Astrocyte of the spinal cord (primary cell): ENCODE measurements at places on chromosomes 2 and 18.
A peak's percentile ranks its signal among the peaks of the same experiment; 100 is the strongest.

DNA sequence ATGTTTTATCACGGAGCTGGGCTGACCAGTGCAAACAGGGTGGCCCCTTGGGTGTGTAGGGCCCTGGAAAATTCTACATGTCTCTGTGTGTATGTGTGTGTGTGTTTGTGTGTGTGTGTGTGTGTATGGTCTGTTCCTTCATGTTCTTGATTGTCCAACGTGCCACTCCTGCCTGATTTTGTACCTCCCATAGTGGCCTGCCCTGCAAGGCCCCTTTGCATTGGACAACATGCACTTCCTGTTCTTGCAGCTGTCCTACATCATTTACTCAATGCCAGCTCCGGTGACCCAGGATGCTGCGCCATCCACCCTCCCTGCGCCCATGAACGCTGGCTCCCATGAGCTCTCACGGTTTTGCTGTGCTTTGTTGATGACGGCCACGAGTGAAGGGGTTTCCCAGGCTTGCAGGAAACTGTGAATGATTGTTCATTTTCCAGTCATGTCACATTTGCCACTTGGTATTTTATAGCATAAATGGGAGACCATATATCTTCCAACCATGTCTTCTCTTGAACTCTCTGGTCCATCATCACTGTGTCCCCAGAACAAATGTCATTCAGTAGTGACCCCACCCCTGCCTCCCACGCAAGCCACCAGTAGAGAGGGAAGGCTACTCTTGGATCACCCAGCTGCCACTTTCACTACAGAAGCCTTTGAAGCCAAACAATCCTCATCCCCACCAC, 69.7 kb upstream of the NCK2 start:
- DNase-seq, result no peak

DNA sequence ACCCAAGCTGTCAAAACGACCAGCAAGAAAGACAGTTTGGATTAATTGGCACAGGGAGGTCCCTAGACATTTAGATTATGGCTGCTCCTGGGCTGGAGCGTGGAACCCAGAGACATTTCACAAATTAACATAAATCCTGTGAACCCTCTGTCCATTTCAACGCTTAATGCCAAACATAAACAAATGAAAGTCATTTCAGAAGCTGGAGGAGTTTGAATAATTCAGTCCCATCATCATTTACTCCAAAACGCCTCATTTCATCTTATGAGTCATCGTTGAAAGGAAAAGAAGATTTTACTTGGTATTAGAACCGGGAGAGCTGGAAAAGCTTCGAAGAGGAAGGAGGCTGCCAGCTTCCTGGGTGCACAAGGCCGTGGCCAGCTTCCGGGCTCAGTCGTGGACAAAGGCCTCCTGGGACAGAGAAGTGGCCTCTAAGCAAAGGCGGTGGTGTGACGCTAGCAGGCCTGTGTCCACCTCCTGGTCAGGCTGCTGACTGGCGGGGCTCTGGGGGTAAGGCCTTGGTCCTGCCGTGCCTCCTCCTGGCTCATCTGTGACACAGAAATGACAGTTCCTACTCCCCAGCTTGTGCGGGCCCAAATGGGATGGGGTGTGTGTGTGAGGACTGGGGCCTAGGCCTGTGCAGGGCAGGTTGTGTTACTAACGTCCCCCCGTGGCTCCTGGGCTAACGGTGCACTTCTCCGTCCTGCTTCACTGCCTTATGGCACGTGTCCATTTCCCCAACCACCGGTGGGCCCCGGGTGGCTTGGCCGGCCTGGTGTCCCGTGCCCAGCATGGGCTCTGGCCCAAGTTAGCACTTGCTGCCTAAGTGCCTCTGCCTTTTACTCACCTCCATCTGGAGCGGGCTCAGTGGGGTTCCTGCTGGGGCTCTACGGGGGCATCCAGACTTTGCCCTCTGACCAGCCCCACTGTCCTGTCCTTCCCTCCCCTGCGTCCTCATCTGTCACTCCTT, 71.6 kb downstream of the RRM2 start:
- DNase-seq, result peak; percentile 32

DNA sequence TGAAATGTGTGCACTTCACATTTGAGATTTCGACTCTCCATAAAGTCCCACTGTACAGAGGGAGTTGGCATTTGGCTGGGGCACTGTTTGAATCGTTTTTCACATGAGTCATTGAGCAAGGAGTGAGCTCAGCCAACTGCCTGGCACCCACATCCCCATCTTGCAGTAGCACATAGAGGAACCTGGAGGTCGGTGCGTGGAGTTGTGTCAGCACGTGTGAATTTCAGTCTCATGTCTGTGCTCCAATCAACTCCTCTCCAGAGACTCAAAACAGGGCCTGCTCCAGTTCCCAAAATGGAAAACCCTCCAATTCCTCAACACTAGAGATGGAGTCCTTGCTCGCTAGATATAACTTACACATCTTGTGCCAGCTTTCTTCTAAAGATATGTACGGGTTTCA, 126.8 kb upstream of the CAPN13 start:
- DNase-seq, result no peak

GRCh38 chr2:110126086-110126773, 10.6 kb upstream of the MALL start:
- DNase-seq, result peak; percentile 15

- no peak for DNase-seq
Measured at GRCh38 chr2:229344955-229345354, 73.9 kb upstream of the PID1 start.

- no peak for DNase-seq
Measured at GRCh38 chr2:109124982-109125592, 3.9 kb upstream of the SH3RF3 start.

DNA sequence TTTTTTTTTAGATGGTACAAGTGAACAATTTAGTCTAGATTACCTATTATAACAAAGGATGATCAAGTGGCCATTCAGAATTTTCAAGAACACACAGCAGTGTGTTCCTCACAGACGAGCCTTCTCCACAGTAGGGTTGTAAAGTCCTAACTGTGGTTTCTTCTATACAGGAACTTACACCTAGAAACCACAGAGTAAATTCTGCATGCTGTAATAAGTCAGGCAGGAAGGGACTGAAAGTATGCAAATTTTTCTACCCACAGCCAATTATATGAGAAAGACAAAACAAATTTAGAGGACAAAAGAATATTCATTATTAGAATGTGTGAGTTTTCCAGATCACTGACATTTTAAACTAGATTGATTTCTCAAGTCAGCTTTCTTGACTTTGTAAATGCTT, 99.5 kb downstream of the RBMS1 start:
- DNase-seq, result no peak

DNA sequence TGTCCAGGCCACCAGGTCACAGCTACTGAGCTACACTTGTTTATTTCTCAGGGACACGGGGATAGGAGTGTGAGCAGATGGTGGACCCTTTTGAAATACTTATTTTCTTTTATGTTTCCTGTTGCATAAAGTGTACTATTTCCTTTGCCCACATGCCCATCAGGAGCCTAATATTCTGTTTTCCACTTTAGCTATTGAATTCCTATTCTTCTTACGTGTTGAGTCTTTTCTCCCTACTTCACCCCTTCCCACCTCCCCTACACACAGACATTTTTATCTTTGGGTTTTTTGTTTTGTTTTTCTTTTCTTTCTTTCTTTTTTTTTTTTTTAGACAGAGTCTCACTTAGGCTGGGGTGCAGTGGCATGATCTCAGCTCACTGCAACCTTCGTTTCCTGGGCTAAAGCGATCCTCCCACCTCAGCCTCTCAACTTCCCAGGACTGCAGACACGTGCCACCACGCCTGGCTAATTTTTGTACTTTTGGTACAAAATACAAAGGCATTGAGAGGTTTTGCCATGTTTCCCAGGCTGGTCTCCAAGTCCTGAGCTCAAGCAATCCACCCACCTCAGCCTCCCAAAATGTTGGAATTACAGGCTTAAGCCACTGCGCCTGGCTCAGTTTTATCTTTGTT, 5.2 kb upstream of the GPR55 start:
- no peak for DNase-seq

DNA sequence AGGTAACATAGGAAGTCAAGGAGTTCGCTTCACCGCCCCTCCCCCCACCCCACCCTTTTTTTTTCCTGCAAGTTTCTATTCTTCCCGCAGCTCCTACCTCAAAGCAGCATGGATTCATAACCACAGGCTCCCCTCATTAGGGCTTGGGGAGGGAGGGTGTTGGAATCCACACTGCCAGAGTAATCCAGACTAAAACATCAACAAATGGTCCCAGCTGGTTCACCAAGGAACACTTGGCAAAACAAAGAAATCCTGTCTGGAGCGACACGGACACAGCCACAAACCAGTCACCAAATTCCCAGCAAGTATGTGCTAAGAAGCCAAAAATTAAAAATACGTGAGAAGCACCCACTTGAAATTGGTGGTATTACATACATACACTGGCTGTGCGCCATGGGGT, 106.9 kb upstream of the PPP1CB start:
- peak; percentile 67 for DNase-seq

- DNase-seq, result no peak
Measured at GRCh38 chr18:36386150-36386920, 88.8 kb downstream of the FHOD3 start.

- DNase-seq, result peak; percentile 3
Measured at GRCh38 chr2:239758279-239758877, 266.8 kb downstream of the NDUFA10 start.

GRCh38 chr2:210271300-210271699, 43.7 kb downstream of the MYL1 start:
- DNase-seq, result no peak

DNA sequence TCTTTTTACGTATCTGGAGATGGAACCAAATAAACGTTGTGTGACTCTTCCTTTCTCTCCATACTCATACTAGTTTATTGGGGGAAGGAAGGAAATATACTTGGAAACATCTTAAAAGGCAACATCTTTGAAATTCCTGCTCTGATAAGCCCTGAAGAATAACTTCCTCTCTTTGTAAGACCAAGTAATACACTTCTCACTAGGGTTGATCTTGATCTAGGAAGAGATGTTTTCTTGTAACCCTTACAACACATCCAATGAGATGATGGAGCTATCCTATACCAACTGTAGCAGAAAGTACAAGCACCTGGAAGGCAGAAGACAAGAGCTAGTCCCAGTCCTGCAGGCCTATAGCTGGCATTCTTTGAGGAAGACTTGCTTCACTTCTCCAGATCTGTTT, 2.0 kb downstream of the ANKRD44 start:
- DNase-seq, result no peak

DNA sequence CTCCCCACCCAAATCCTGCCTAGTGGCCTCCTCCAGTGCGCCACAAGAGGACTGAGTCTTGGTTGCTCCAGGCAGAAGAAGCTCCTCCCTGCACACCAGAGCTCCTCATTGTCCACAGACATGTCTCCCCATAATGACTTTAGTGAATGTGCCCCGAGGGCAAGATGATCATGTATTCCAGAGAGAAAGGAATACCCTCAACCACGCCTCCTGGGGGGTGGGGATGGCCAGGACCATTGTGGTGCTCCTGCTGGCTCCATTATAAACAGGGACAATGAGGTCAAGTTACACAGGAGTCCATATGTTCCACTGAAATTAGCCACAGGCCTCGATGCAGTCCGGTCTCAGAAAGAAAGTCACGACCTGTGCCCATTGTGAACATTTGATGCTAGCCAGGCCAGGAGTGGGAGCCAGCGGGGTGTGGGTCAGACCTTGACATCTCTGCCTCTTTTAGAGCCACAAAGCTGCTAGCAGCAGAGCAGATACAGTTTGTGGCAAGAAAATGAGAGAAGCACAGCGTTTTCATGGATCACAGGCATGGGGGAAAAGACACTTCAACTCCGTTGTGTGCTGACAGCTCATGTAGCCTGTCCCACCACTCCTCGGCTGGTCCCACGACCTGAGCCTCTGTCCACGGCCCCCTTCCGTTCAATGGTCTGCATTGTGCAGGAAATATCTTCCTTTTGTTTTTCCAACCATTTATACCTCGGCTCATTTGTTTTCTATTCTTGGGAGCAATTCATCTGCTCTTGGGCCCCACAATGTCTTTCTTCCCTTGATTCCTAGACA, 70.7 kb upstream of the FZD7 start:
- no peak for DNase-seq

DNA sequence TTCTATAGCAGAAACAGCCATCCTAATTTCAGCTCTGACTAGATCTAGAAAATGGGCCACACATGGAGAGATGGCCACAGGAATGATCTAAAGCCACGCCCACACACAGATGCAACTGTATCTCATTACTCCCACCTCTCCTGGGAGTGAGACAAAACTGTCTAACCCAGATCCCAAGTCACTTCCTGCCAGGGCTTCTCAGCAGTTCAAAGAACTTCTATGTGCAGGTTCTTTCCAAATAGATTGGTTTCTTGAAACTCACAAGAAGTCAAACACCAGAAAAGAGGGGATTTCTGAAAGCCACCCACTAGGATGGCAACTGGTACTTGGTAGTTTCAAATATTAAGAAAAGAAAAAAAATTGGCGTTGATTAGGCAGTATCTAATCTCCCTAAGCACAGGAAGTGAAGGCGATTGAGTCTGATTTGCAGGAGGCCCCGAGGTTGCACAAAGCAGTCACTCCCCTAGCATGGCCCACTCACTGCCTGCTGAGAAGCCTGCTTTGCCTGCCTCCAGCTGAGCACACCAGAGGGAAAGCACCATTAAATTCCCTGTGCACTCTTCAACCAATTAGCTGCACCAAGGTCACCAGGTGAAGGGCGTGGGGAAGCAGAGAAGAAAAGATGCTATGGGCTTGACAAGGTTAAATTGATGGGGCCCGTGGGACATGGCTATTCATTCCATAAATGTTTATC, 51.1 kb downstream of the PAPOLG start:
- peak; percentile 72 for DNase-seq

DNA sequence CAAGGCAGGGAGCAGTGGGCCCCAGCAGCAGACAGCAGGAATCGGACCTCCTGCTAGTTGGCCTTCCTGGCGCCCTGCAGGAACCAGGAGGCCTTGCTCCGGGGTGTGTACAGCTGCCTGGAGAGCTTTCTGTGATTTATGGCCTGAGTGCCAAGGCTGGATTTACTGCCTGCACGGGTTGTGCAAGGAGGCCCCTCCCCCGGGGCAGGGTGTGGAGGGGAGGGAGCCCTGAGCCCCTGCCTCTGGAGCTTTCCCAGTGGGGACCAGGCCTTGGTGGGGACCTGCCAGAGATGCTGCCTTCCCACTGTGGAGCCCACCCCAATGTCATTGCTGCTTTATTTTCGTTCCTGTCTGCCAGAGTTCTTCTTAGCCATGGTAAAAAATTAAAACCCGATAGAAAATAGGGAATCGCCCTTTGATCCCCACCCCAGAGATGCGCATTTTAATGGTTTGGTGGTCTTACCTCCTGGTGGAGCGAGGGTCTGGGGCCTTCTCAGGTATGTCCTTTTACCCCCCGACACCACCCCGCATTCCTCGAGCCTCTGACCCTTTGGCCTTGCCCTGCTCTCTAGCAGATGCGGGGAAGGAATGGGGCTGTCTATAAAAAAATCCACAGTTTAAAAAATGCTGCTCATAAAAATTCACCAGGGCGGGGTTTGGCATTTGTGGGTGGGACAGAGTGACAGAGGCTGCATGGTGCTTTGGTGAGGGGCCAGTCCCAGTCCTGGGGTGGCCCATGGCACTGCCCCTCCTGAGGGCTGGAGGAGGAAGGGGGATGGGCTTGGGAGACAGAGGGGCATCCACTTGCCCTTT, 6.9 kb upstream of the RALB start:
- no peak for DNase-seq

DNA sequence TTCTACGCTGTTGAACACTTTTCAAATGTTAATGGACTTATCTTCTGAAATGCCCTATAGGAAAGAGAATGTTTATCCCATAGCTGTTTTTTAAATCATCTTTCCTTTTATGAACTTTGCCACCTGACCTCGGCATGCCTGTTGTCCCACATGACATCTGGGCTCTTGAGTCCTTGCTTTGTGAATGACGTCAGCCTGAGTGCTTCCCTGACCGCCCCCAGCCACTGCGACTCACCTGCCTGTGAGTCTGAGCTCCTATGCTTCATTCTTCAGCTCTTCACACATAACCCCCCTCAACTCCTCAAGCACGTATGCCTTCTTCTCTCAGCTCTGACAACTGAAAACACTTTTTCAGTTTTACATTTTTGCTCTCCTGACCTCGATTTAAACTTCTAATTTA, 166.8 kb downstream of the DCDC2C start:
- DNase-seq, result no peak
